ENCODE measurements at places on chromosomes 12 and 14.

DNA sequence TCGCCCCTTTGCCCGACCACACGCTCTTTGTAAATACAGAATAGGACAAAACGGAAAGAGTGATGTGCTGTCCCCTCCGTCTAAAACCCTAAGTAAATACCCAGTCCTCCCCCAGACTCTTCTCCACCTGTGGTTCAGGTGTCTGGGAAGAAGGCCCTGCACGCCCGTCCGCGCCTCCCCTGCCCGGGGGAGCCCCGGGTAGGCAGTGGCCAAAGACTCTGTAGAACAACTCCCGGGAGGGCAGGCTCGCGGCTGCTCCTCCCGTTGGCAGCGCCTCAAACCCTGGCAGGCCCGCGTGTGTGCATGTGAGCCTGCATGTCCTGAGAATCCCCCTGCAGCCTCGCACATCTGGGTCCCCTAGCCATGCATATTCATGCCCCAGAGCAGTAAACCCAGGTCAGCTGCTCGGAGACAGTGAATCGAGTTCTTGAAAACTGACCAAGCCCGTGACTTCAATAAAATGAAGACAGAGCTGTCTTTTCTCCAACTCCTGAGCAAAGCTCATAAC is 165.8 kb downstream of the MON2 start:
- no peak for DNase-seq

DNA sequence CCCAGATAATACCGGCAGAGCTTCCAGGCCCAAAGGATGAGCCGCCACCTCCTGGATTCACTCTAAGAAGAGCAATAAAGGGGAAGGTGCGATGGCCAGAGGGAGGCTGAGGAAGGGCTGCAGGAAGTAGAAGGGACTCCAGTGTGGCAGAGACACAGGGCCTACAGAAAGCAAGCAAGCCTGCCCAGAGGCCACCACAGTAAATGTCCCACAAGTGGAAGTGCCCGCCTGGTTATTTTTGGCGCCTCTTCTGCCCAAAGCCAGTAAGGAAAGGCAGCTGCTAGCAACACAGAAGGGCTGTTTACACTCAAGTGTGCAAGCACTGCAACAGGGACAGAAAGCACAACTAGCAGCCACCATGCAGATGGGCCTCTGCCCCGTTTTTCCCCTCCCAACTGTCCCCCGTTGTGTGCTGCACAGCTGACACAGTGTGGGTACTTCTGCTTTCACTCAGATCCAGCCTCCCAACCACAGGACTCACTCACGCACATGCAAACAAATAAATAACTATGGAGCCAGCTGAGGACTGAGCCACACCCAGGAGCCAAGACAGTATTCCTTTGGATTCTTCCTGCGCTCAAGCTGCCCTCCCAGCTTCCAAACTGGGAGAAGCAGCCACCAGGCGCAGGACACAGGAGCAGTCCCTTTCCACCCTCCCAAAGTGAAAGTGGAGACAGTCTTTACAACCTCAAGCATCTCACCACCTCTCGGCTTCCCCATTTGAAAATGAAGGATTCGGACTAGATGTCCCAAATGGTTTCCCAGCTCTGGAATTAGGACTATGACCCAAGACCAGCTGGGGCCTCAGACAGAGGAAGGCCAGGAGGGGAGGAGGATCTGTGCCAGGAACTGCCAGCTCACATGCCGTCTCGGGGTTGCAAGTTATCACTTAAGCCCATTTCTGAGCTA is 40.0 kb upstream of the PNMA1 start:
- DNase-seq, result no peak

DNA sequence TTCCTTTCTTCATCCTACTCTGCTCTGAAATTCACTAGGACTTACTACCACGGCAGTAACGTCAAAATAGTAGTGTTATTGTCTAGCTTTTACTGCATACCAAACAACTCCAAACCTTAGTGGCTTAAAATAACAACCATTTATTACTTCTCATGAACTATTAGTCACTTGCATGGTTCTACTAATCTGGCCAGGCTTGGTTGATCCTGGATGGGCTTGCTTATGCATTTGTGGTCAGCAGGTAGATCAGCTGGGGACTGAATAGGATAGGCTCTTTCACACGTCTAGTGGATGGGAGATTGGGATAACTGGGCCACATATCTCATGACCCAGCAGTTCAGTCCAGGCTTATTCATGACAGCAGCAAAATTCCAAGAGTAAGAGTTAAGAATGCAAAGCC is 9.4 kb upstream of the SLC35F4 start:
- DNase-seq, result no peak

DNA sequence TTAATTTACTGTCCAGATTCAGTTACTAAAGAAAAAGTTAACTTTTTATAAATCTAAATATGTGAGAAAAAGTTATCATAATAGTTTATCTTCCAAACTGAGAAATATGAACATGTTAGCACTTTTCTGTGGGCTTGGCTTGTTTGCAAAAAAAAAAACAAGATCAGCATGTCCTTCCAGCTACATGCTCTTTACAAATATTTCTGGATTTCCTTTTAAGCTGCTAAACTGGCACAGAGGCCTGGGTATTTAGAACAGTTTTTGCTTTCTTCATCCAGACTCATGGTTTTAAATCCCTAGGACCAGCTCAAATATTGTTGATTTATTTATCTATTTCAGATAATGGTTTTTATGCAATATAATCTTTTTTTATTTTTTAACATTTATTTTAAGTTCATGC is 1444.5 kb upstream of the FLRT2 start:
- DNase-seq, result no peak

DNA sequence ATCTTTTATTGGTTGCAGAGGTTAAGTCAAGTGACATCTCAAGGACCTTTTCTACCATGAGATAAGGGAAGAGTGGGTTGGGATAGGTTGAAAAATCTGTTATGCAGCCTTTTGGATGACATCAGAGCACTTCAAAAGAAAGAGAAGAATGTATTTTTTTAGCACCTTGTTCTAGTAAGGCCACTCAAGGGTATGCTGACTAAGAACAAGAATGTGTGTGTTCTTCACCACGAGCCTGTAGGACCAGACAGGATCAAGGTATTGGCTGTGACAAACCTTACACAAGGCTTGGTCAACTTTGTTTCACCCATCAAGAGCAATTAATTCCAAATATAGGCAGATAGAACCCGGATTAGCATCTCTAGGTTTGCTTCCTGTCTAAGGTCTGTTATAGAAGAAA is 142.5 kb downstream of the SAMD4A start:
- no peak for DNase-seq
